GM12878 (cell line): ENCODE measurements at places on chromosomes 16 and 17.

DNA sequence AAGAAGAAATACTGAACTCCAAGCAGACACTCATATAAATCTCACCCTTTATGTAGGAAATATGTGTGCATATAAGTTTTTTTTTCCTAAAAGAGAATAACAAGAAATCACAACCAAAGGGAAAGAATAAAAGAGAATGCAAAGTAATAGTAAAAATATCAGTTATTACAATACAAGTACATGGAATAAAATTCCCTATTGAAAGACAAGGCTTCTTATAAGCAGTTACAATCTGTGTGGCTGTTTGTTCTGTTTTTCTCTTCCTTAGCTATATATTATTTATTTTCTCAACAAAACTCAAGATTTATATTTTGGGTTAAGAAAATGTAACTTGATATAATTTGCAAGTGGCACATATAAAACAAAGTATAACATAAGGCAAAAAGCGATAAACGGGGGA lies 41.7 kb downstream of the SLC5A11 start:
- DNase-seq = no peak

DNA sequence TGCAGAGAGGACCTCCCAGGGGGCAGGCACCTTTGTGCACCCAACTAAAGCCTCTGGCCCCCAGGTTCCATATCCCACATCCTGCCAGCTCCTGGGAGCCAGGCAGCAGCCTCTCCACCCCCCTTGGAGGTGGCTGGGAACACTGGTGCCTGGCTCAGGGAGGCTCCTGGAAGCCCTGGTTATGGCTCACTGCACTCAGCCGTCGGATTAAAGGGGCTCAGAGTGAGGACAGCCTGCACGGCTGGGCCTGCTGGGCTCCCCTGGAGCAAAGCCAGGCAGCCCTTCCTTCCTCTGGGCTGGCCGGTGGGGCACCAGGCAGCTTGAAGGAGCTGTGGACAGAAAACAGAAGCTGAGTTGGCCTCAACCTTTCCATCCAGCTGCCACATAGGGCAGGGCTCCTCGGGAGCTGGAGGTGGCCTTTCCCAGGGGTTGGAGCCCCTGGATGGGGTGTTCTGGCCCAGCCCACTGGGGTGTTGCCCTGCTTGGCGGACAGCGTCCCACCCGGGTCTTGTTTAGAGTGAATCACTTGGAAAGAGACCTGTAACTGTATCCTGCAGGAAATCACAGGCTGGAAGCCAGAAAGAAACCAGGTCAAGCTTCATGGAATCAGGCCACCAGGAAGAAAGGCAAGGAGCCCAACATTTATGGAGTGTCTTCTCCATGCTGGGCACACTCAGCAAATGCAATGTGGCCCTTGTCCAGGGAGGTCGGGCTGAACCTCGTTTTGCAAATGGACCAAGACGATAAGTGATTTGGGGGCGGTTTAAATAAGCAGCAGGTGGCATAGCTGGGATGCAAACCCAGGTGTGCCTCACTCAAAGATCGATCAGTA lies 253.3 kb downstream of the SOX9 start:
- DNase-seq = no peak

DNA sequence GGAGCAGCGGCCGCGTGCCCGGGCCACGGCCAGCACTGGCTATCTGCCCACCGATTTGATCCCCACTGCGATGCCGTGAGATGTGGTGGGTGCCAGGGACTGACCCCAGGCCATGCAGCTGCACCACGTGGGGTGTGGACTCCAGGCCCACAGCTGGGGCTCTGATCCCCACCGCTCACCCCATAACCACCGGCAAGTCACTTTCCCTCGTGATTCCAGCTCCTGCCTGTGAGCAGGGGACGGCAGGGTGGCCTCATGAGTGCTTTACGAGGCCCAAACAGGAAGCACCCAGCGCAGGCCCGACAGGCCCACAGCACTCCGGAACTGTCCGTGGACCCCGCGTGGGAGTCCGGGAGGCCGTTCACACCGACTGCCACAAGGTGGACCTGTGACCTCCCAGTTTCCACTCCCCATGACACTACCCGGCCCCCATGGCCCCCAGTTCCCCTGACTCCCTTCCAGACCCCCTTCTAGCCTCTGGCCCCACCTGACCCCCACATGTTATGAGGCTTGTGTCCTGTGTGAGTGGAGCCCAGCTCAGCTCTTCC lies 616 bp downstream of the PTX4 start:
- DNase-seq = no peak

DNA sequence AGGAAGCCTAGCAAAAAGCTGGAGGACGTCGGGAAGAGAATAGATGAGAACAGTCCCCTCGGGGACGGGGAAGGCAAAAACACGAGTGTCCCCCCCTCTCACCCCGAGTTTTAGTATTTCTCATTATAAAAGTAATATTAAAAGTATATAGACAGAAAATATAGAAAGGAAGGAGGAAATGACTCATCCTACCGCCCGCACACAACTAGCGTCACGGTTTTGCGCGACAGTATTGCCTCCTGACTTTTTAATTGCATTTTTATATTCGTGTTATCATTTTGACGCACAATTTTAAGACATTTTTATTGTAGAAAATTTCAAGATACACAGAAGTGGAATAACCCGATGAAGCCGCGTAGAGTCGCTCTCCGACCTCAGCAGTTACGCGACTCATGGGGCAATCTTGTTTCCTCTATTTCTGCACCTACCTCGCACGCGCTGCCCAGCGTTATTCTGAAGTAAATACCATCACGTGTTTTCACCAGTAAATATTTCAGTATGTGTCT lies 652 bp upstream of the SLC25A19 start:
- DNase-seq = peak; percentile 71

GRCh38 chr16:80554033-80554432 lies 13.2 kb downstream of the DYNLRB2 start:
- no peak for DNase-seq

DNA sequence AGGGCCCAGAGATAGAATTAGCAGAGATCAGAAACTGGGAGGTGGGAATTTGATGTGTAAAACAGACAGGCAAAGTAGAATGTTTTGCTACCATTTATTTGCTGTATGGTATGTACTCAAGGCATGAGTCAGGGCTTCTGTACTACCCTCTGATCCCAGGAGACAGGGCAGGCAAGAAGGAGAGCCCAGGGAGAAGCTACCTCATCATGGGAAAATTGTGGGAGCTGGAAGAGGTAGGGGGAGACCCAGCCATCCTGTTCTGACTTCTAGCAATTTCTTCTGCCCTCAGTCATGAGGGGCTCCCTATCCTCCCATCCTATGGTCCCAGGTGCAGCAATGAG lies 1.7 kb upstream of the PIGS start:
- DNase-seq = no peak

DNA sequence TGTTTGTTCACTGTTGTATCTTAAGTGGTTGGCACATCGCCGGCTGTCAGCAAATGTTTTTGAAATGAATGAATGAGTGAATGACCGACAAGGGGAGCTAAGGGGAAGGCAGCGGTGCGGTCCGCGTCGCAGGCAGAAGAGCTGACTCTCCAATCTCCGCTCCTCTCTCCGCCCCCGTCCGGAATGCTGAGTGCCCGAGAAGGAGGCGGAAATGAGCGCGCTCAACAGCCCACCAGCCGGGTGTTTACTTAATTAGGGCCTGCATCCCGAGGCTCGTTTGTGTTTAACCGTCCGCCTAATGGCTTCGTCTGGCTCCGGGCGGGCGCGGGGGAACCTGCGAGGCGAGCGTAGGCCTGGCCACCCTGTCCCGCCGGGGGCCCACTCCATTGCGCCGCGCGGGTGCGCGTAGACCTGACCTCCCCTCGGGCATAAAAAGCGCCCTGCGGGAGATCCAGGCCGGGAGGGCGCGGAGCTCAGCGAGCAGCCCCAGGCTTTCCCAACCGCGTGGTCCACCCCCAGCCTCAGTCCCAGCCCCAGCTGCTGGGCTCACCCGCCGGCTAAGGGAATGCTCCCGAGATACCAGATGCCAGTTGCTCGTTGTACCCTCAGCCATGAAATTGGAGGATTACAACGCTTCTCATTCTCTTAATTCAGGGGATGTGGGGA lies 2.5 kb upstream of the CDH3 start:
- DNase-seq = no peak

DNA sequence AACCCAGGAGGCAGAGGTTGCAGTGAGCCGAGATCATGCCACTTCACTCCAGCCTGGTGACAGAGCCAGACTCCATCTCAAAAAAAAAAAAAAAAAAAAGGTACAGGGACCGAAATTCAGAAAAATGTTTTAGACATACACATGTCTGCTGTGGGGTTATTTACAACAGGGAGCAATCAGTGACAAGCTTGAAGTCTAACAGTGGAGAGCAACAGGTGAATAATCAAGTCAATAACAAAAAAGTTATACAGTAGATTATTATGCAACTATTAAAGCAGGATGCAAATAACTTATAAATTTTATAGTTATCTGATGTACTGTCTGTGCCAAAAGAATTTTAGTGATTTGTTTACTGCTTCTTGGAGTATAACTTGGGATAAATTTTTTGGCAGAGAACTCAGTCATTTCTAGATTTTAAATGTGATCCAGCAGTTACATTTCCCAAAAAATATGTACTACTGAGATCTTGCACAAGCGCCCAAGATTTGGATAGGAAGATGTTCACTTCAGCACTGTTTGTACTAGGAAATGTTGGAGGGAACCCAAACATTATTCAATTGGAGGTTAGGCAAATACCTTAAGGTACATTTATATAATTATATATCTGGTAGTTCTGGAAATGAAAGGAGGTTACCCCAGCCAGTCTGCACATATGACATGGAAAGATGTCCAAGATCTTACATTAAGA lies 34.1 kb downstream of the EEF2K start:
- DNase-seq = no peak

GRCh38 chr16:1731603-1732002 lies 25.6 kb downstream of the MAPK8IP3 start:
- DNase-seq = no peak

GRCh38 chr16:20074099-20074991 lies 655 bp upstream of the GPR139 start:
- no peak for DNase-seq

DNA sequence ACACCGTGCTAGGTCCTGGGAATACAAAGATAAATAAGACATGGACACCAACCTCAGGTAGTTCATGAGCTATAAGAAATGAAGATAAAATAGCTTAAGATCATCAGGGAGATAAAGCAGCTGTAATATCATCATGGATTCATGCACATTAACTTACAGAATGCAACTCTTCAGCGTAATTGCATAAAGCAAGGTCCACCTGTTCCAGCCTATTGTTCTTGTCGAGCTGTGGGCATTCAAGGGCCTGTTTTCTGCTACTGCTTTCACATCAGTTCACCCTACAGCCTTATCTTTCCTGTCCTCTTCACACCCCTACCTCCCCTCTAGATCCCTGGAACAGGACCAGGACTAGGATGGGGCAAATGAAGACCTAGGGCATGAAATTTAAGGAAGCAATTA lies 133.9 kb downstream of the SPACA3 start:
- DNase-seq = no peak

DNA sequence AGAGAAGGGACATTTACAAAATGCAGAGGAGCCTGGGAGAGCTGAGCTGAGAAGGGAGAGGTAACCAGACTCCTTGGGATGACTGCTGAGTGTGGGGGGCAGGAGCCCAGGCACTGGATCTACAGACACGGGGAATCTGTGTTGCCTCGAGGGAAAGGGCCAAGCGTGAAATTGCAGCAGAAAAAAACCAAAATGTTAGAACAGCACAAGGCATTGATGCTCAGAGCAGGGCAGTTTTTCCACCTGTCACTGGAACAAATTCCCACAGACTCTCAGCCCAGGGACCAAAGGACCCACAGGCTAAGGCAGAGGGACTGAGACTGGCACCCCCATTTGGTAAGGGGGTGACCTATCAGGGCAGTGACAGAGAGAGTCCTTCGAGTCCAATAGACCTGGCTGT lies 2.0 kb downstream of the PITPNM3 start:
- DNase-seq = no peak

- DNase-seq = no peak
Measured at GRCh38 chr16:59573528-59574271, 839.6 kb upstream of the GOT2 start.

DNA sequence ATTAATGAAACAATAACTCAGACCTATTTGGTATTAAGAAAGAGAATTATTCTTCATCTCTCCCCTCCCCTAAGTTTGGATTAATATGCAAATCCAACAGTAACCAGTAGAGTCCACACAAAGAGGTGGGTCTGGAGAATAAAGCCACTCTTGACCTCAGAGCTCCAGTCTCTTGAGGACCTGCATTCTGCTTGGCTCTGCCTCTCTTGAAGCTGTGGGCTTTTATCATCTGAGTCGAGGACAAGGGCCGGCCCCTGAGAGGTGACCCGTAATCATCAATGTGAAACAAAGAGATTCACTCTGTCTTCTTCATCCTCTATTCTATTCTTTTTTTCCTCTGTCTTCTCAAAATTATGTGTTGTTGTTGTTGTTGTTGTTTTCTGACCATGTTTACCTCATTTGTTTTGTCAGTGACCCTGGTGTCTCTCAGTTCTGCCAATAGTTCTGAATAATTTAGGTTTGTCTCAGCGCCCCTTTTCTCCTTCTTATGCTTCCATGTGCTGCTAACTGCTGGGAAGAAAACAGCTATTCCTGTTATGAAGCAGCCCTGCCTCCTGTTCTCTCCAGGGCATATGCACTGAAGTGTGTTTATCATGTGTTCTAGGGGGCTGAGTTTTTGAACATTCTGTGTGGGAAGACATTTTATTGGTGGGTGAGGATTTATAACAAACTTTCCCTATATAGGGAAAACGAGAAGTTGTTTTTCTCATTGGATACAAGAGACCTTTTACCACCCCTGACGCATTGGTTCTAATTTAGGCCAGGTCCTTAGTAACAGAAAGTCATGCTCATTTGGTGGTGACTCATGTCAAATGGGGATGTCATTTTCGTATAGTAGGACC lies 135.8 kb downstream of the TRIM37 start:
- no peak for DNase-seq

- no peak for DNase-seq
Measured at GRCh38 chr16:67884-68789, 4.3 kb downstream of the RHBDF1 start.

- DNase-seq = no peak
Measured at GRCh38 chr17:28846231-28846630, 3.6 kb upstream of the FAM222B start.

- no peak for DNase-seq
Measured at GRCh38 chr17:42674755-42675347, 1.9 kb downstream of the PLEKHH3 start.

- no peak for DNase-seq
Measured at GRCh38 chr16:11390573-11391495, 45.6 kb downstream of the RMI2 start.

DNA sequence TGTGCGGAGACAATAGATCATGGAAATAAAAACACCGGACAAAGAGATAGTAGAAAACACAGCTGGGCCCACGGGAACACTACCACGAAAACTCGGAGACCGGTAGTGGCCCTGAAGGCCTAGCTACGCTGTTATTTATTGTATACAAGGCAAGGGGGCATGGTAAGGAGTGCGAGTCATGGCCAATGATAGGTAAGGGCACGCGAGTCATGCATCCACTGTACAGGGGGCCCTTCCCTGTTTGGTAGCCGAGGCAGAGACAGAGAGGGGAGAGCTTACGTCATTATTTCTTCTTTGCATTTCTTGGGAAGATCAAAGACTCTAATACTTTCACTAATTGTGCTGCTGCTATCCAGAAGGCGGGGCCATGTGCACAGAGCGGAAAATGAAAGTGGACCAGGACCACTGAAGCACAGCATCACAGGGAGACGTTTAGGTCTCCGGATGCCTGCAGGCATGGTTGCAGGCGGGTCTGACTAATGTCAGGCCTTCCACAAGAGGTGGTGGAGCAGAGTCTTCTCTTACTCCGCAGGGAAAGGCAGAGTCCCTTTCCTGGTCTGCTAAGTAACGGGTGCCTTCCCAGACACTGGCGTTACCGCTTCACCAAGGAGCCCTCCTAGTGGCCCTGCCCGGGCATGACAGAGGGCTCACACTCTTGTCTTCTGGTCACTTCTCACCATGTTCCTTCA lies 74.4 kb upstream of the ARL4D start:
- DNase-seq = peak; percentile 35
